ENCODE measurements at places on chromosomes 16 and 17.
A peak's percentile ranks its signal among the peaks of the same experiment; 100 is the strongest.

- peaks cover 26% of the 10 kb centered on the region for H3K4me1 ChIP-seq
- no peak overlapping the region for H3K27ac ChIP-seq
- no peak overlapping the region for H3K4me3 ChIP-seq
- H3K36me3 ChIP-seq: no peaks in the 10 kb centered on the region
- no peak for DNase-seq
These were observed 22.6 kb upstream of the METRNL start for GRCh38 chr17:83056583-83057396.

DNA sequence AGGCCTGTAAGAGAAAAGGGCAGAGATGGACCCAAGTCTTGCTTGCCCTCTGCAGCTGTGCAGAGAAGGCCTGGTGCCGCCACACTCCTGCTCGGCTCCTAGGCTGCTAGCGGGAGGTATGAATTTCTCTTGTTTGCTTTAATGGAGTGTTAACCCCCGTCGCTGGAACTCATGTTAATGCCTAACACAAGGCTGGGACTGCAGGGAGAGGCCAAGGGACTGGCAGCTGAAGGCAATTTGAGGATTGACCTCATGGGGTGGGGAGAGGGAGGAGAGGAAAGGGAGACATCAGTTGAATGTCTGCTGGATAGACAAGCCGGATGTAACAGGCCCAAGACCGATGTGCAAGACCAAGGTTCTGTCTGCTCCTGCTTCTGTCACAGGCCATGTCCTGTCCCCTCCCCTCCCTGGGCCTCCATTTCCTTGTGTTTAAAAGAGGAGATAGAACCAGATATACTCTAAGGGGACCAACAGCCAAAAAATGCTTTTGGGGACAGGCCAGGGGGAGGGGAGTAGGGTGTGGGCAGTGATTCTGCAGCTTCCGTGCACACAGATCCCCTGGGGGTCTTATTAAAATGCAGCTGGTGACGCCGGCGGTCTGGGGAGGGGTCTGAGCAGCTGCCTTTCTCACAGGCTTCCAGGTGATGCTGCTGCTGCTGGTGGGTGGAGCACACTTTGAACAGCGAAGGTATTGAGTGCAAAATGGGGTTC is 46.7 kb upstream of the TBX2 start:
- H3K27ac ChIP-seq: no peak overlapping the region
- DNase-seq: peak; percentile 78
- H3K27me3 ChIP-seq: no peaks in the 10 kb centered on the region
- H3K36me3 ChIP-seq: no peaks in the 10 kb centered on the region
- H3K4me1 ChIP-seq: peaks cover 3% of the 10 kb centered on the region

GRCh38 chr17:78820841-78821240 is 19.8 kb downstream of the USP36 start:
- H3K27ac ChIP-seq: no peak overlapping the region
- H3K4me1 ChIP-seq: no peaks in the 10 kb centered on the region
- peaks cover 70% of the 10 kb centered on the region for H3K36me3 ChIP-seq
- H3K27me3 ChIP-seq: no peaks in the 10 kb centered on the region
- H3K4me3 ChIP-seq: no peak overlapping the region
- no peak for DNase-seq

- H3K36me3 ChIP-seq: peaks cover 27% of the 10 kb centered on the region
- H3K27ac ChIP-seq: peak within 1 kb of the TSS; percentile 95
These were observed at the start of gene NKIRAS2 for GRCh38 chr17:42019509-42020404. Gene NKIRAS2, plus strand, starts transcription at chr17:42020090. Its CDS starts 1,488 bp downstream, at chr17:42021578.

DNA sequence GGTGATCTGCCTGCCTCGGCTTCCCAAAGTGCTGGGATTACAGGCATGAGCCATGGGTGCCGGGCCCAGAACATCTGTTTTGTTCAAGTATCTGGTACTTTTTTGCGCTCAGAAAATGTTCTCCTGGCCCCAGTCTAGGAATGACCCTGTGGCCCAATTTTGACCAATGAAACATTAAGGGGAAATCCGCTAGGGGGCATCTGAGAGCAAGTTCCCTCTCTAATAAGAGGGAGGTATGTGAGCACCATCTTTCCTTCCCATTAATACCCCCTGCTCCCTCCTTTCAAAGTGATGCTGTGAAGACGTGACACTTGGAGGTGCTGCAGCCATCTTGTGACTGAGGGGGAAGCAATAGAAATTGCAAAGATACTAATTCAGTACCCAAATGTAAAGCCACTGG is 16.5 kb upstream of the CLEC3A start:
- no peak overlapping the region for H3K4me3 ChIP-seq
- H3K4me1 ChIP-seq: no peaks in the 10 kb centered on the region
- H3K36me3 ChIP-seq: no peaks in the 10 kb centered on the region

DNA sequence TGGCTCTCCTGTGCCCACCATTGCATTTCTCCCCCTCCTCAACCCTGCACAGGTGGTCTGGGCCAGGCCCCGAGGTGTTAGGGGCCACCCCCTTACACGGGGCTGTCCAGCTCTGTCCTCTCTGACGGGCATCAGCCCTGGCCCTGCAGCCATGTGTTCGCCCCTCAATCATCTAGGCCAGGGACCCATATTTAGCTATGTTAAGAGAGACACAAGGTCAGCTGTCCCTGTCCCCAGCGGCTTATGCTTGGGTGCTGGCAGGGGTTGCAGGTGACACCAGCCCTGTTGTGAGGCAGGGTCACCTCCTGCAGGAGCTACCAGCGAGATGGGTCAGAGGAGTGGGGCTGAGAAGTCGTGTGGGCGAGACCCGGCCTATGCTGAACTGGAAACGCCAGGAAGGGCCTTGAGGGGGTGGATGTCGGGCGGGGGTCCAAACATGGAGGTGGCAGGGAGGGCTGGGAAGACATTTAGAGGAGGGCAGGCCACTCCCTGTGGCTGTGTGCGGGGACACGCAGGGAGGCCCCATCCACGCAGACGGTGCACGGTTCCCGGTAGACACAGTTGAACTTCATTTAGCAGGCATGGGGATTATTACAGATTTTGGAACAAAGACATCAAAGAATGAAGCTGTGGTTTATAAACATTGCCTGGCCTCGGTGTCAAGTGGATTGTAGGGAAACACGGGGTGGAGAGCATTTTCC is 133.2 kb upstream of the CHMP6 start:
- no peaks in the 10 kb centered on the region for H3K27me3 ChIP-seq
- peaks cover 18% of the 10 kb centered on the region for H3K36me3 ChIP-seq

- no peak overlapping the region for H3K4me3 ChIP-seq
- DNase-seq: no peak
- no peaks in the 10 kb centered on the region for H3K4me1 ChIP-seq
- peaks cover 16% of the 10 kb centered on the region for H3K36me3 ChIP-seq
These were observed 23.5 kb downstream of the TRIM25 start for GRCh38 chr17:56890390-56890789.

- H3K27ac ChIP-seq: no peak overlapping the region
- H3K4me3 ChIP-seq: no peak overlapping the region
- DNase-seq: no peak
- H3K4me1 ChIP-seq: no peaks in the 10 kb centered on the region
These were observed 24.0 kb upstream of the GRIN2A start for GRCh38 chr16:10206215-10206614.

DNA sequence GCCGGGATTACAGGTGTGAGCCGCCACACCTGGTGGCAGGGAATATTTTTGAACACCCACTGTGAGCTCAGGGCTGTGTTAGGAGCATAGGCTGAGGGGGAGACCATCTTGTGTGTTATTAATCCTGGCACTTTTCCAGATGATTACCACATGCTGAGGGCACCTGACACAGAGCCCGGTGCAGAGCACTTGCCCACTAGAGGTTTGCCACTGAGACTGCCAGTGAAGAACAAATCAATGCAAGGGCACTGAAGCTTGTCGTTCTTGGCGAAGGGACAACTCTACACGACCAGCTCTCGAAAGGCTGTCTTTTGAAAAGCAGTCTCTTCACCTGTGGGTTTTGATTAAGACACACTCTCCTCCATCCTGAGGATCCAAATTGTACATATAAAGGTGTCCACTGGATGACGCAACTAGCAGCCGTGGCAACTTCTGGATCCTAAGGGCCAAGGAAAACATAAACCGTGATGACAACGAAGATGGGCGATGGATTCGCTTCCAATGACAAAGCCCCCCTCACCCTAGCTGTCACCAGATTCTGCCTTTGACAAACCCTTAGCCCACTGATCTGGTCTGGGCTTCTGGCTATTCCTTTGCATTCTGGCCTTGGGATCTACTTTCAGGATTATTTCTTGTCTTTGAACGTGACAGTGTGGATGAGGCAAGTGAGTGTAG is 28.7 kb downstream of the WIPI1 start:
- H3K27ac ChIP-seq: no peak overlapping the region
- H3K36me3 ChIP-seq: peaks cover 17% of the 10 kb centered on the region
- DNase-seq: no peak
- no peaks in the 10 kb centered on the region for H3K27me3 ChIP-seq

- H3K27me3 ChIP-seq: no peaks in the 10 kb centered on the region
- H3K36me3 ChIP-seq: no peaks in the 10 kb centered on the region
- DNase-seq: peak; percentile 30
These were observed 667.4 kb upstream of the SALL1 start for GRCh38 chr16:51818342-51818944.

DNA sequence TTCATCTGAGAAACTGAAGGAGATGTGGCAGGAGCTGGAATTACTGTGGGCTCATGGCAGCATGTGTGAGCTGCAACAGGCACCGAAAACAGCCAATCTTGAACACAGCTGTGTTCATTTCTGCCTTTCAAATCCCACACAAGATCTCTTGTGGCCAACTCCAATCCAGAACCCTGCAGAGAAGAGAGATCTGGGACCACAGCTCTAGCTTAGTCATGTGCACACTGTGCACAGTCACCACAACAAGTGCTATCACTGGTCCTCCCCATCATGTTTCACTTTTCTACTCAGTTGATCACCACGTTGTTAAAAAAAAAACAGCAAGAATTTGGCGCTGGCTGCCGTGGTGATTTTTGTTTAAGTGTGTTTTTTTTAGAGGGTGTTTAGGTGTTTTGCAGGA is 254.5 kb upstream of the ELAC2 start:
- H3K4me1 ChIP-seq: no peaks in the 10 kb centered on the region
- no peak for DNase-seq
- no peak overlapping the region for H3K27ac ChIP-seq
- no peaks in the 10 kb centered on the region for H3K27me3 ChIP-seq
- H3K36me3 ChIP-seq: no peaks in the 10 kb centered on the region

- H3K27ac ChIP-seq: no peak overlapping the region
- no peak overlapping the region for H3K4me3 ChIP-seq
- no peak for DNase-seq
- H3K27me3 ChIP-seq: no peaks in the 10 kb centered on the region
- H3K4me1 ChIP-seq: peaks cover 26% of the 10 kb centered on the region
These were observed 4.6 kb downstream of the RBBP6 start for GRCh38 chr16:24543949-24544348.

DNA sequence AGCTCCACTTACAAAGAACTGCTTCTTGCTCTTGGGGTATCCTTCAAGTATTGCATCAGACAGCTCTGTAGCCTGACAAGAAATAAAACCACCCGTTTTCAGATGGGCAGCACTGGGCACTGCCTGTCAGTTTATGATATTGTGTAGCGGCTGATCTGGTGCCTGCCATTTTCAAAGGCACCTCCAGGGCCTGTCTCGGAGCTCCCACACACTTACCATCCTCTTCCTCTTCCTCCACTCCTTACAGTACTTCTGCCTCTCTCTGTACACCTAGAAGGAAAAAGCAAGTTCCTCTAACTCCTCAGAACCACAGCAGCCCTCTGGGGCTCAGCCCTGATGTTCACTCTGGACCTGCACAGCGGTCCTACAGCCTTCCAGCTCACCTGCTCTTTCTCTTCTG is 4.4 kb downstream of the PSMC3IP start:
- no peak overlapping the region for H3K4me3 ChIP-seq
- H3K4me1 ChIP-seq: no peaks in the 10 kb centered on the region
- no peak overlapping the region for H3K27ac ChIP-seq
- no peak for DNase-seq
- H3K36me3 ChIP-seq: peaks cover 27% of the 10 kb centered on the region

DNA sequence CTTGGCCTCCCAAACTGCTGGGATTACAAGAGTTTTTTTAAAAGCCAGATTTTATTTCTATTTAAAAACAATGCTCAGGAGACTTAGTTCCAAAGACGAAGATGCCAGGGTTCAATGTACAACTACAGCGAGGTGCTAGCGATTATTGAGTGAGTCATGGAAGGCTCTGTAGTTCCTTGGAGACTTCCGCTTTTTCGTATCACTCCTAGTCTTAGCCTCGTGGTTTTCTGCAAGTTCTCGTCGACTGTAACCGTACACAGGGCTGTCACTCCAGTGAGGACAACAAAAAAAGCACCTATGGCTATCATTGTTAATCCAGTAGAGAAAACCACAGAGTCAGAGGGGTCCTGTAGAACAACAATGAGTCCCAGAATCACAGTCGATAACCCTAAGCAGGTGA is 22.7 kb upstream of the ZC3H7A start:
- no peak for DNase-seq
- no peaks in the 10 kb centered on the region for H3K4me1 ChIP-seq
- no peak overlapping the region for H3K27ac ChIP-seq
- H3K27me3 ChIP-seq: no peaks in the 10 kb centered on the region
- H3K36me3 ChIP-seq: no peaks in the 10 kb centered on the region
- no peak overlapping the region for H3K4me3 ChIP-seq

GRCh38 chr17:72903522-72903921 is 189.0 kb downstream of the SLC39A11 start:
- H3K4me3 ChIP-seq: no peak overlapping the region
- H3K27me3 ChIP-seq: no peaks in the 10 kb centered on the region
- H3K27ac ChIP-seq: no peak overlapping the region
- no peaks in the 10 kb centered on the region for H3K36me3 ChIP-seq
- no peak for DNase-seq
- H3K4me1 ChIP-seq: no peaks in the 10 kb centered on the region

GRCh38 chr17:56045872-56046271 is 107.4 kb upstream of the ANKFN1 start:
- H3K27me3 ChIP-seq: peaks cover 6% of the 10 kb centered on the region
- H3K4me1 ChIP-seq: no peaks in the 10 kb centered on the region
- no peak overlapping the region for H3K27ac ChIP-seq
- H3K4me3 ChIP-seq: no peak overlapping the region
- H3K36me3 ChIP-seq: no peaks in the 10 kb centered on the region

GRCh38 chr17:1374431-1375177 is 25.4 kb downstream of the YWHAE start:
- no peak overlapping the region for H3K4me3 ChIP-seq
- no peaks in the 10 kb centered on the region for H3K27me3 ChIP-seq
- H3K4me1 ChIP-seq: peaks cover 17% of the 10 kb centered on the region

GRCh38 chr16:86362155-86362849 is 148.0 kb upstream of the FOXF1 start:
- H3K4me3 ChIP-seq: no peak overlapping the region
- H3K27ac ChIP-seq: no peak overlapping the region
- no peak for DNase-seq
- no peaks in the 10 kb centered on the region for H3K36me3 ChIP-seq
- no peaks in the 10 kb centered on the region for H3K4me1 ChIP-seq
